ENCODE measurements at places on chromosomes 7 and 10.

GRCh38 chr10:53396876-53397275 lies 624.3 kb upstream of the MBL2 start:
- no peak for DNase-seq

DNA sequence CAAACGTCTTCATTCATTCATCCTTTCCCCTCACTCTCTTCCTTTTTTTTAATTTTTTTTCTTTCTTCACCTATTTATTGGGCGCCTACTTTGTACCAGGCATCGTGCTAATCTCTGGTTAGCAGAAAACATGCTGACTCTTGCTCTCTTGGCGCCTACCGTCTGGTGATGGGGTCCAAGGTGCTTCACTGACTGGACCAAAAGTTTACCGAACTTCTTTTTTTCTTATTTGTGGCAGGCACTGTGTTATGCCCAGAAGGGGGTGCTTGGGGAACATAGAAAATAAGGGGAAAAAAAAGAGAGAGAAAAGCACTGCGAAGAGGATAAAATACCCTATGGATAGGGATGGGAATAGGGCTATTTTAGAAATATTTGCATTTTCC lies 505 bp upstream of the FAM204A start:
- DNase-seq, result peak; percentile 6

DNA sequence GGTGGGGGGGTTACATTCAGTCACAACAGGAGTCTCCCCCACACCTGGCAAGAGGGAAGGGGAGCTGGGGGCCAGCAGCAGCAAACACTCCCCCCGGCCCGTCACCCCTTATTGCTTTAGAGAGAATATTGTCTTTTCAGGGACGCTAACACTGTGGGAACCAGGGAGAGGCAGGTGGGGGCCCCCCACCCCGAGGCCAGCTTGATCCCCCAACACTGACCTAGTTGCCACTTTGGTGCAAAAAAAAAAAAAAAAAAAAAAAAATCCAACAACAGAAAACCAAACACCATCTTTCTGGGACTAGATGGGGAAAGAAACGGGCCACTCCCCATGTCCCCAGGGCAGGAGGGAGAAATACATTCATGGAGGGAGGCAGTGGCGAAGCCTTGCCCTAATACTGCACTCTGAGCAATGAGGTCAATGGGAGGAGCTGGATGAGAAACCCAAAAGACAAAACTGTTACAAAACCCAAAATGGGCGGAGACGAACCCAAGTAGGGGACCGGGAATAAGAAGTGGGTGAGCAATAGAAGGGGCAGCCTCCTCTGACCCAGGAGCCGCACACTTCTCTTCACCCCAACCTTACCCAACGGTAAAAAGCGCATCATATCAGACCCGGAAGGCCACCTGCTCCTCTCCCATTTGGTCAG lies 6.5 kb downstream of the GNB2 start:
- DNase-seq, result no peak

DNA sequence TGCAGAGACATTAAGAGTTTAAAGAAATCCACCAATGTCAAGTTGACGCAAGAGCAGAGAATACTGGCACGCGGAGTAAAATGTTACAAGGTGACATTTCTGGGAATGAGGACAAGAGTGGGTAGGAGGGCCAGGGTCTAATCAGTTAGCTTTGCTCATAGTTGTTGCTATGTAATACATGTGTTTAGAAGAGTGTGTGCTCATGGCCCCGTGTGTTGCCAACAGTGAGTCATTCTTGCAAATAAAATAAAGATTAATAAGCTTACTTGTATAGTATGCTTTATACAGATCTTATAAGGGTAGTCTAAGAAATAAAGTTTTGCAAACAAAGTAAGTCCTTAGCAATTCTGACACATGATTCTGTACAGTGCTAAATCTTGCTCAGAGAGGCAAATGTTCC lies 64.5 kb downstream of the DNMBP start:
- peak; percentile 69 for DNase-seq

GRCh38 chr10:98925651-98926050 lies 310.0 kb downstream of the HPSE2 start:
- no peak for DNase-seq

GRCh38 chr7:155405399-155406318 lies 52.3 kb upstream of the EN2 start:
- no peak for DNase-seq

DNA sequence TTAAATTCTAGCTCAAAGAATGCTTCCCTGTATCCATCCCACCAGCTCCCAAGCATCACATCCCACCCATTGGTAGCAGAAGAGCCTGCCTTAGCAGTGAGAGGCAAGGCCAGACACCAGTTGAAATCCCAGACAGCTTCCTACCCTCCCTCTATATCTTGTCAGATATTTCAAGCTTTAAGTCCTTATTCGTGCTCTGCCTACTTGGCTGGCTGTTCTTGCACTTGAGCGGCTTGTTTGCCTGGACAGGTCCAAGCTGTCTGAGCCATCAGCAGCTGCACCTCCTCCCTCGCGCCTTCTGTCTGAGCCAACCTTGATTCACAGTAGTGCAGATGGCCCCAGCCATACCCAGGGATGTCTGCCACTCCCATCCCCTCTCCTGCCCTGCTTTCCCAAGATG lies 16.4 kb downstream of the LRRC4 start:
- no peak for DNase-seq

GRCh38 chr7:112346381-112347060 lies 103.7 kb upstream of the IFRD1 start:
- no peak for DNase-seq

DNA sequence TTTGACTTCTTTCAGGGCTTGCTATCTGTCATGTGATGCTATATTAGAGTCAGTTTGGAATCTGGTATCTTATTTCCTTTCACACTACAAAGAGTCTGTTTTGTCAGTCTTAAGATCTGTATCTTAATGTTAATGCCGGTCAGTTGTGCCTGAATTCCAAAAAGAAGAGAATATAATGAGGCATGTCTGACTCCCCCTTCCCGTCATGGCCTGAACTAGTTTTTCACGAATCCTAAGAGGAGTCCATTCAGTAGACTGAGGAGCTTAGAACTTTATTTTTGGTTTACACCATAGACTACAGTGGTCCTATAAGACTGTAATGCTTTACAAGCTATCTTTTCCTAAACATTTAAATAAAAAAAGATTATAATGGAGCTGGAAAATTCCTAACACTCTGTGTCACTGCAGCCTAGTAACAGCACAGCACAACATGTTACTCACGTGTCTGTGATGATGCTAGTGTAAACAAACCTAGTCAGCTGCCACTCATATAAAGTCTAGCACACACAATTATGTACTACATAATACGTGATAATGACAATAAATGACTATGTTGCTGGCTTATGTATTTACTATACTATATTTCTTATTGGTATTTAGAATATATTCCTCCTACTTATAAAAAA lies 50.6 kb downstream of the VPS41 start:
- peak; percentile 63 for DNase-seq

DNA sequence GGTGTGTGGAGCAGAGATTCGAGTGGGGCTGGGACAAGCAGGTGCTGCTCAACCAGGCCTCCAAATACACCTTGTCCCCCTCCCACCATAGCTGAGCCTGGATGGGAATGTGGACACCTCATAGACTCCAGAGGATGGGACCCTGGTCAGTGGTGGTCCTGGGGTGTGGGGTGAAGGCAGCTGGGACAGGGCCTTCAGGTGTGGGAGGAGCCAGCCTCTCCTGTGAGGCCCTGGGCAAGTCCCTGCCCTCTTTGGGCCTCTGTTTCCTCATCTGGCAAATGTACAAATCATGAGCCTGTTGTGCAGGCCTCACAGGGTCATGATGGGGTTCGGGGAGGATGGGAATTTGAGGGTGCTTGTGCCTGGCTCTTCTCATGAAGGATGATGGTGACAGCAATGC lies 362.9 kb upstream of the NUPR2 start:
- DNase-seq, result no peak

DNA sequence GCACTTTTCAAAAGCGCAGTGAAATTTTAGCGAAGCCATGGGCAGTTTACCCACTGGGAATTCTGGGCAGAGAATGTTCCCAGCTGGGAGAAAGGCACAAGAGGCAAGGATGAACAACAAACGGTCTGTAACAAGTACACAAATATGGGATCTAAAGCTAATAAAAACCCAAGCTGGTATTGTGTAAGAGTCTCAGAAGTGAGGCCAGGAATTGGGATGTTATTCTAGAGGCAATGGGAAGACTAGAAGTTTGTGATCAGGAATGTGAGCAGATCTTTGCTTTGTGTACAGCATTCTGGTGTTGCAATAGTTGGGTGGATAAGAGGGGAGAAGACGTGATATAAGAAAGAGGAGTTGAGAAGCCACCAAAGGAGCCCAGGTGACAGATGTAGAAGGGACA lies 15.0 kb downstream of the FZD9 start:
- DNase-seq, result no peak

DNA sequence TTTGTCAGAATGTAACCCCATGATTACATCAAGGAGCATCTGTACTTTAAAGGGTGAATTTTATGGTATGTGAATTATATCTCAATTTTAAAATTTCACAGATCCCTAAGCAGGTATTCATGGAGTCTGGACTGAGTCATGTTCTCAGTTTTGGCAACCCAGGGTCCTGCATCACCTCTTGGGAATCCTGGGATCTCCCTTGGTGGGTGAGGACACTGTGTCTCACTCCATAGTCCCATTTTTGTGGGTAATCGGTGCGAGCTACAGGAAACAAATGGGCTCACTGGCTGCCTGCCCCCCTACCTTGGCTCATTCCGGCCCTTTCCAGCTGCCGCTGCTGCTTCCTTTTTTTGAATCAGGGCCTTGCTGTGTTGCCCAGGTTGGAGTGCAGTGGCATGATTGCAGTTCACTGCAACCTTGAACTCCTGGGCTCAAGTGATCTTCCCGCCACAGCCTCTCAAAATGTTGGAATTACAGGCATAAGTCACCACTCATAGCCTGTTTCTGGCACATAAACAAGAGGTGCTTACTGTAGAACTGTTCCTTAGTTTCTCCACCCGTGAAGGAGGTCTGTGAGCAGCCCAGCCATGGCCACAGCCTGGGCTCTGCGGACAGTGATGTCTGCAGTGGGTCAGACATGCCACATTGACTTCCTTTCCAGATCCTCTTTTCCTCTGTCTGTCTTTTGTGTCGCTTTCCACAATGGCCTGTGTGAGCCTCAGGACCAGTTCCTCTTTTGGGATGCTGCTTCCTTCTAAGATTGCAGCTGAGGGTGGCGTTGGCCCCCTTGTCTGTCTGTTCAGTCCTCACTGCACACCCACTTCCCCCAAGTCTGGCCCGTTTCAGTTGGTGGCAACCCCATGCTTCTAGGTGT lies 14.5 kb downstream of the PALD1 start:
- peak; percentile 22 for DNase-seq

- DNase-seq, result peak; percentile 21
These were observed 277.6 kb downstream of the GATA3 start for GRCh38 chr10:8331896-8332729.

- DNase-seq, result no peak
These were observed 539.6 kb downstream of the CNTNAP2 start for GRCh38 chr7:146655928-146656797.

- peak; percentile 93 for DNase-seq
These were observed 254.3 kb downstream of the ELFN1 start for GRCh38 chr7:1924258-1924817.

DNA sequence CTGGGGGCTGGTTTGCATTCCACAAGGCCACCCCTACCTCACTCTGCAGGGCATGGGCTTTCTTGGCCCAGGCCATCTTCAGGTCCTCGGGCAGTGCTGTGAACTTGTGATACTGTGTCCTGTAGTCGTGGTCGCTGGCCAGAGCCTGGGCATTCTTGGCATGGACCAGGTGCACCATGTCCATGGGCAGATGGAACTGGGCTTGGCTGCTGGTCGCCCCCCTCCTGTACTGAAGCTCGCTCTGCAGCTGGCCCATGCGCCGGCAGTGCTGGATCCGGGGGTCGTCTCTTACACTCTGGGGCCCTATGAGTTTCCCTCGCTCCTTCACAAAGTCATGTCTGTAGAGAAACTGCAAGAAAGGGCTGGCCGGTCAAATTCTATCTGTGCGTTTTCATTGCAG lies 51.7 kb downstream of the HABP2 start:
- no peak for DNase-seq

DNA sequence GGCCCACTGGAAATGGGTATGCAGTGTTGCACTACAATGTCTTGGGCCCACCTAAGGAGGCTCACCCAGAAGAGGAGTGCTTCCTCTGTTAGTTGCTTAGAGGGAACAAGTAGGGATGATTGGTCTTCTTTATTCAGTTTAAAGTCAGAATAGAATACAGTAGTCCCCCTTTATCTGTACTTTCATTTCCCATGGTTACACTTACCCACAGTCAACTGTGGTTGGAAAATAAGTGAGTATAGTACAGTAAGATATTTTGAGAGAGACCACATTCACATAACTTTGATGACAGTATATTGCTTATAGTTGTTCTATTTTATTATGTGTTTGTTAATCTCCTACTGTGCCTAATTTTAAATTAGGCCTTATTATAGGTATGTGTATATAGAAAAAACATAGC lies 151.4 kb downstream of the COL28A1 start:
- DNase-seq, result no peak

- DNase-seq, result peak; percentile 75
These were observed 315.7 kb downstream of the EXOC4 start for GRCh38 chr7:133568544-133568943.

DNA sequence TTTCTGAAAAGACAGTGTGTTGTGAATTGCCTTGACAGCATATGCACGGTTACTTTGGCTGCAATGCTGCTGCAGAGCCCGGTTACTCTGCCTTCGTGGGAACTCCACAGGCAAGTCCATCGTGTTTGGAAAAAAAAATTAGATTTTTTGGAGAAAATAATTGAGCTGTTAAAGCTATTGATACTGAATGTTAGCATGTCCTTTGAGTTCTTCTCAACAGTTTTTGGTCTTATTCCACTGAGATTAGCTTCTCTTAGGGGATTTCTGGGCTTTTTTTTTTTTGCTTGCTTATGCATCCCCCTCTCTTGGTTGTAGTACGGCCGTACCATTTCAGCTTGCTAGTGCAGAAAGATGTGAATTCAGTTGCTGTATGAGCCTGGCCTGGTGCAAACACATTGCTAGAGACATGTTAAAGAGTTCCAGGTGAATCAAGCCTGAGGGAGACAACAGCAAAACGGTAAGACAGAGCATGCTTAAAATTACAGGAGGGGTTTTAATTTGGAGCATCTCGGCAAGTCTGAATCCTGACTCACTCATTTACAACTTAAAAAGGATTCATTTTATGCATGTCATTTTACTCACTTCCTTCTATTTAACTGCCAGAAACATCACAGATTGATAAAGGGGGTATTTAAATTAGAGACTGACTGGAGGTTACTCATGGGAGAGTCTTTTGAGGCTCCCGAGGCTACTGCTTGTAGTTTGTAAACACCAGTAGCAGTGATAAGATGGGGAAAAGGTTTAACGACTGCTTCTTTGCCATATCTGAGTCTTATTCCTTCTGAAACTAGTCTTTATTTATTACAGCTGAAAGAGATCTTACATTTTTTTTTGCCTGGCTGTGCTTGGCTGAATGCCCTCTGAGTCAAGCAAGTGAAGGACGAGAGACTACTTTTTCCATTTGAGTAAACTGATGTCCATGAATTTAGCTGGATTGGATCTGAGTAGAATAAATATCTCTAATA lies 113.7 kb downstream of the CDK14 start:
- peak; percentile 44 for DNase-seq

All from fibroblast of skin of back (primary cell).